ENCODE measurements at places on chromosomes 16 and 17. TPM values are rescaled to one million over a fixed set of nuclear protein-coding genes. Genes with fewer than 3 reads are reported as not detected.

Gene KRT33A
- not detected for total RNA-seq

GRCh38 chr16:55500530-55501011 is 8.3 kb upstream of the LPCAT2 start:
- peaks cover 31% of the 10 kb centered on the region for H3K36me3 ChIP-seq
- no peak overlapping the region for H3K27ac ChIP-seq
- H3K4me1 ChIP-seq = peaks cover 79% of the 10 kb centered on the region
- H3K27me3 ChIP-seq = no peaks in the 10 kb centered on the region
- ATAC-seq = peak; percentile 35

- peak within 1 kb of the TSS; percentile 79 for H3K4me3 ChIP-seq
- H3K36me3 ChIP-seq = no peaks in the 10 kb centered on the region
- peaks cover 88% of the 10 kb centered on the region for H3K4me1 ChIP-seq
- H3K27me3 ChIP-seq = no peaks in the 10 kb centered on the region
These were observed at the start of gene SREBF1 for GRCh38 chr17:17836818-17837379. TSS of gene SREBF1 (minus strand) at chr17:17836986. CDS start at chr17:17836817, 169 bp downstream.

DNA sequence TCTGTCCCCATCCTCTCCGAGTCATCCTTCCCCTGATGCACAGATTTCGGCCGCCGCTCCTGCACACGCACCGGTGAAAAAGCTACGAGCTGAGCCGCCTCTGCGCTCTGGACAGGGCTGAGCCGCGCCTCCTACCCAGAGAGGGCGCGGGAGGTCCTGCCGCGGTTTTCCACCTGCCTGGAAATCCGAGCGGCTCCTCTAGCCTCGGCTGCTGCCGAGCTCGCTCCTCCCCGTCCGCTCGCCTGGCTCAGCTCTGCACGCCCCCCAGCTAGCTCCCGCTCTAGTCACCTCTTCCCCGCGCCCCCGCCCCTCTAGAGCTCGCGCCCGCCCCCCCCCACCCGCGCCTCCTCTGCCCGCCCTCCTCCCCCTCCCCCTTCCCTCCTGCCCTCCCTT is 198 bp upstream of the SHISA9 start:
- H3K36me3 ChIP-seq = no peaks in the 10 kb centered on the region
- peaks cover 92% of the 10 kb centered on the region for H3K27me3 ChIP-seq
- ATAC-seq = no peak
- H3K27ac ChIP-seq = no peak overlapping the region
- H3K4me1 ChIP-seq = peaks cover 9% of the 10 kb centered on the region

DNA sequence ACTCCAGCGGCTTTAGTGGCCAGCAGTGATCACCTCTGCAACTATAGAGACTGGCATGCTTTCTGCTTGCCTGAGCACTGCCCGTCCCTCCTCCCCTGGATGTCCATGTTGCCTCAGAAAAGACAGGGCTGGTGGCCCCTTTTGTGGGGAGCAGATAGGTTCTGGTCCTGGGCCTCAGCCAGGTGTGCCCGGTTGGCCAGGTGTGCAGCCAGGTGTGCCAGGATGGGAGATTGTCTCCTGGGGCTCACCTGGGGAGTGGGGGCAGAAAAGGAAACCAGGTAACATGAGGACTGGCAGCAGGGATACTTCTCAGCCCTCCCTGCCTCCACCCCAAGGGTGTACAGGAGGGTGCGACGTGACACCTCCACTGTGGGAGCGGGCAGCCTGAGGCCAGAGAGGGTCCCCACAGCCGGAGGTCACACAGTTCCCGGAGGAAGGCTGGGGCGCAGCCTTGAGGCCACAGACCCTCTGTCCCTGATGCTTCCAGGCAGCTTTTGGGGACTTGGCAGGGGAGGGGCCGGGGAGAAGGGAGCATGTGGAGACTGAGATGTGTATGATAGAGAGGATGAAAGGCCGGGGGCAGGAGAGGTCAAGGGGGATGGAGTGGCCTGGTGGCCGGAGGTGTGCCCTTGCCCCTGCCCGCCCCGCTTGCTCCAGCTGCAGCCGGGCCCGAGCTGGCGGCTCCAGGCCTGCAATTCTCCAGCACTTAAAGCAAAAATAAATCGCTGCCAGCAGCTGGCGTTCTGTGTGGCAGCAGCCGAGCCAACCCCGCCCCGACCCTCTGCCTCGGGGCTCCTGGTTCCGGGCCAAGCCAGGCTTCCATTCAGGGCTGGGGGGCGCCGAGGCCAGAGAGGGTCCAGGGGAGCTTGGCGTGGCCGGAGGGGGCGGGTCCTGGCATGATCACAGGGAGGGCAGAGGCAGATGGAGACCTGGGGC is 6.7 kb downstream of the KCNJ12 start:
- H3K36me3 ChIP-seq = no peaks in the 10 kb centered on the region
- no peak for ATAC-seq
- no peak overlapping the region for H3K27ac ChIP-seq
- H3K27me3 ChIP-seq = peaks cover 38% of the 10 kb centered on the region
- H3K4me3 ChIP-seq = no peak overlapping the region

GRCh38 chr16:54722210-54722676 is 208.4 kb upstream of the IRX5 start:
- no peak overlapping the region for H3K27ac ChIP-seq
- H3K36me3 ChIP-seq = no peaks in the 10 kb centered on the region
- H3K4me1 ChIP-seq = no peaks in the 10 kb centered on the region
- peaks cover 13% of the 10 kb centered on the region for H3K27me3 ChIP-seq
- ATAC-seq = no peak

DNA sequence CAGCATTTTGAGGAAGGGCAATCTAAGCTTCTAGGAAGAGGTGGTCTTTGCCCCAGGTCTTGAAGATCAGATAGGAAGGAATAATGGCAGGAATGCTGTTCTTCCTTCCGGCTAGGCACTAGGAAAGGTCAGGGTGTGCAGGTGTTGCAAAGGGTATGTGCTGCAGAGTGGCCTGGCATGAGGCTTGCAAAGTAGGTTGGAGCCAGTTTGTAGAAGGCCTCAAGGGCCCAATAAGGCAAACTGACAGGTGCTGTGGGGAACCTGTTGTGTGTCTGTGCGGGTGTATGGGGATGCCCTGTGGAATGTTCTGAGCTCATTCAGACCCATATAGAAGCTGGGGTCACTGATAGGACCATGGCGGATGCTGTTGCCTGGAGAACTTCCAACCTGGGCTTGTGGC is 12.7 kb downstream of the MSI2 start:
- ATAC-seq = no peak
- H3K4me3 ChIP-seq = no peak overlapping the region
- H3K27ac ChIP-seq = no peak overlapping the region
- no peaks in the 10 kb centered on the region for H3K27me3 ChIP-seq

Gene DNAH2
- 0.08 TPM for total RNA-seq

GRCh38 chr16:5653789-5654188 is 556.2 kb upstream of the EEF2KMT start:
- H3K27ac ChIP-seq = no peak overlapping the region
- H3K36me3 ChIP-seq = no peaks in the 10 kb centered on the region
- H3K4me3 ChIP-seq = no peak overlapping the region
- no peak for ATAC-seq

- H3K27me3 ChIP-seq = no peaks in the 10 kb centered on the region
- no peaks in the 10 kb centered on the region for H3K36me3 ChIP-seq
- H3K4me3 ChIP-seq = peak overlapping the region; percentile 76
- ATAC-seq = peak; percentile 37
- peaks cover 17% of the 10 kb centered on the region for H3K4me1 ChIP-seq
These were observed 284 bp upstream of the COPZ2 start for GRCh38 chr17:48037838-48038323.

- H3K4me1 ChIP-seq = peaks cover 84% of the 10 kb centered on the region
- peak overlapping the region; percentile 10 for H3K4me3 ChIP-seq
- peak overlapping the region; percentile 81 for H3K27ac ChIP-seq
- peaks cover 60% of the 10 kb centered on the region for H3K36me3 ChIP-seq
These were observed 6.4 kb downstream of the NFE2L1 start for GRCh38 chr17:48054238-48055185.

- peak; percentile 87 for ATAC-seq
- H3K27ac ChIP-seq = peak overlapping the region; percentile 69
- H3K36me3 ChIP-seq = no peaks in the 10 kb centered on the region
- H3K4me3 ChIP-seq = no peak overlapping the region
- H3K27me3 ChIP-seq = no peaks in the 10 kb centered on the region
- no peaks in the 10 kb centered on the region for H3K4me1 ChIP-seq
These were observed 214.1 kb downstream of the SEC14L1 start for GRCh38 chr17:77354670-77355455.

DNA sequence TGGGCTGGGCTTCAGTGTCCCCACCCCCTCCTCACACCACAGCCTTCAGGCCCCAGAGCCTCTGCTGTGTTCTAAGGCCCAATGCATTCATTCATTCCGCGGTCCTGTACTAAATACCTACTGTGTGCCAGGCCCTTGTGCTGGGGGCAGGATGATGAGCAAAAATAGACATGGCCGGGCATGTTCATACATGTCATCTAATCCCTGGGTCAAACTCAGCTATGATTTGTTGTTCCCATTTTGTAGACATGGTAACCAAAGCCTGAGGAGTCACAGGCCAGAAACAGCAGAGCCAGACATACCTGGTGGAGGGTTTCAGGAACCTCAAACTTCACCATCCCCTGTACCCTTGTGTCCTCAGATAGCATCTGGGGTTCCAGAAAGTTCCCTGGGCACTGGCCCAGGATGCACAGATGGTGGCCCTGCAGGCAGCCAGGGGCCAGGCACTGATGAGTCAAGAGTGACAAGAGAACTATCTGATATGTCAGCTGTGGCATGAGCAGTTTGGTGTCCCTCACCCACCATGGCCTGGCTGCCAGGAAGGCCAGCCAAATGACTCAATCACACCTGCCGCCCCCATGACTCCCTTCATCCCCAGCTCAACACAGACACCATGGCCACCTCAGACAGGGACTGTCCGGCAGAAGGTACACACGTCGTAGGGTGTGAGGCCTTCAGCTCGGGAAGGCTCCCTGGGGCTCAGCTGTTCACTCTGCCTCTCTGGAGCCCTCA is 2.7 kb upstream of the RRAD start:
- H3K36me3 ChIP-seq = no peaks in the 10 kb centered on the region
- no peak for ATAC-seq
- H3K4me3 ChIP-seq = no peak overlapping the region
- H3K27ac ChIP-seq = peak overlapping the region; percentile 12
- peaks cover 27% of the 10 kb centered on the region for H3K4me1 ChIP-seq

GRCh38 chr17:70295731-70296130 is 126.4 kb downstream of the KCNJ2 start:
- H3K27ac ChIP-seq = no peak overlapping the region
- no peaks in the 10 kb centered on the region for H3K36me3 ChIP-seq
- no peaks in the 10 kb centered on the region for H3K27me3 ChIP-seq
- no peak for ATAC-seq
- no peaks in the 10 kb centered on the region for H3K4me1 ChIP-seq

GRCh38 chr17:77490361-77491183 is 349.8 kb downstream of the SEC14L1 start:
- peak overlapping the region; percentile 81 for H3K27ac ChIP-seq
- H3K4me3 ChIP-seq = no peak overlapping the region
- peaks cover 30% of the 10 kb centered on the region for H3K4me1 ChIP-seq
- H3K36me3 ChIP-seq = no peaks in the 10 kb centered on the region

Gene TBC1D3I
- not detected for total RNA-seq

DNA sequence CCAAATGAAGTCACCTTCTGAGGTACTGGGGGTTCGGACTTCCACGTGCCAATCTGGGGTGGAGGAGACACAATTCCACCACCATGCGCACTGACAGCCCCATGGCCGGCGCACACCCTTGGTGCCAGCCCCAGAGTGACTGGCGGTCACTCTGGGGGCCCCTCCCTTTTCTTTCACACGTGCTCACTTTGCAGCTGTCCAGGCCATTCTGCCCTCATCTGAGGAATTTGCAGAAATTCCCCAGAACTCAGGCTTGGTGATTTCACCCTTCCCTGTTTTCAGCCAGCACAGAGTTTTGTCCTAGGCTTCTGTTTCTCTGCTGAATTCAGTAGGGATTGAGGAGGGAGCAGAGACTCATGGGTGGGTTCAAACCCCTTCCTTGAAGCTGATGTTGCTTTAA is 54.8 kb downstream of the CDRT4 start:
- no peak overlapping the region for H3K4me3 ChIP-seq
- H3K27ac ChIP-seq = peak overlapping the region; percentile 82
- H3K4me1 ChIP-seq = peaks cover 47% of the 10 kb centered on the region
- no peaks in the 10 kb centered on the region for H3K27me3 ChIP-seq
- H3K36me3 ChIP-seq = no peaks in the 10 kb centered on the region

GRCh38 chr17:312476-313148 is 40.0 kb downstream of the RPH3AL start:
- ATAC-seq = no peak
- no peaks in the 10 kb centered on the region for H3K36me3 ChIP-seq

Gene ABCC6
- total RNA-seq = 0.93 TPM

DNA sequence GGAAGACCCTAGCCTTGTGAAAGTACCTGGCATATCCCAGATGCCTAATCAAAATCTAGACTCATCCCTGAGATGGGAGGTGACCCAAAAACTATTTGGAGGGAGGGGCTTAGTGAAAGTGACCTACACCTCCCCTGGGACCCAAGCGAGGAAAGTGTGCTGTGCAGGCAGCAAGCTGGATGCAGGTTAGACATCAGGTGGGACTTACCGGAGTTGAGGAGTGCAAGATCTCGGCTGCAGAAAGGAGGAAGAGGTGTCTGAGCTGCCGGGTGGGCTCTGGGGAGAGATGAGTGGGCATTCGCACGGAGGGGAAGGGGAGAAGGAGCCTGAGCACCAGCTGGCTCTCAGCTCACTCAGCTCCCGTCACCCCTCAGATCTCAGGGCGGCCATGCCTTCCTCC is 10.3 kb upstream of the SBK1 start:
- no peaks in the 10 kb centered on the region for H3K36me3 ChIP-seq
- no peak for ATAC-seq

Gene DNAI2
- not detected for total RNA-seq

Gene SLC5A11
- total RNA-seq = 0.27 TPM

- ATAC-seq = no peak
- peaks cover 11% of the 10 kb centered on the region for H3K4me1 ChIP-seq
These were observed 13.3 kb upstream of the C1QL1 start for GRCh38 chr17:44981221-44981968.

DNA sequence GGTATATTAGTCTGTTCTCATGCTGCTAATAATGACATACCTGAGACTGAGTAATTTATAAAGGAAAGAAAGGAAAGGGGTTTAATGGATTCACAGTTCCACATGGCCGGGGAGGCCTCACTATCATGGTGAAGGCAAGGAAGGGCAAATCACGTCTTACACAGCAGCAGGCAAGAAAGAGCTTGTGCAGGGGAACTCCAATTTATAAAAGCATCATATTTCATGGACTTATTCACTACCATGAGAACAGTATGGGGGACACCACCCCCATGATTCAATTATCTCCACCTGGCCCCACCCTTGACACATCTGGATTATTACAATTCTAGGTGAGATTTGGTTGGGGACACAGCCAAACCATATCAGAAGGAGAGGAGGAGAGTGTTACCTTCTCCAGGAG is 17.7 kb upstream of the XYLT1 start:
- no peak for ATAC-seq
- H3K4me3 ChIP-seq = no peak overlapping the region
- H3K4me1 ChIP-seq = no peaks in the 10 kb centered on the region

All from gastroesophageal sphincter (tissue), 4 donors.